Osteocyte (in vitro differentiated cells): ENCODE measurements at places on chromosomes 16 and 17. TPM values are rescaled to one million over a fixed set of nuclear protein-coding genes. Genes with fewer than 3 reads are reported as not detected.

DNA sequence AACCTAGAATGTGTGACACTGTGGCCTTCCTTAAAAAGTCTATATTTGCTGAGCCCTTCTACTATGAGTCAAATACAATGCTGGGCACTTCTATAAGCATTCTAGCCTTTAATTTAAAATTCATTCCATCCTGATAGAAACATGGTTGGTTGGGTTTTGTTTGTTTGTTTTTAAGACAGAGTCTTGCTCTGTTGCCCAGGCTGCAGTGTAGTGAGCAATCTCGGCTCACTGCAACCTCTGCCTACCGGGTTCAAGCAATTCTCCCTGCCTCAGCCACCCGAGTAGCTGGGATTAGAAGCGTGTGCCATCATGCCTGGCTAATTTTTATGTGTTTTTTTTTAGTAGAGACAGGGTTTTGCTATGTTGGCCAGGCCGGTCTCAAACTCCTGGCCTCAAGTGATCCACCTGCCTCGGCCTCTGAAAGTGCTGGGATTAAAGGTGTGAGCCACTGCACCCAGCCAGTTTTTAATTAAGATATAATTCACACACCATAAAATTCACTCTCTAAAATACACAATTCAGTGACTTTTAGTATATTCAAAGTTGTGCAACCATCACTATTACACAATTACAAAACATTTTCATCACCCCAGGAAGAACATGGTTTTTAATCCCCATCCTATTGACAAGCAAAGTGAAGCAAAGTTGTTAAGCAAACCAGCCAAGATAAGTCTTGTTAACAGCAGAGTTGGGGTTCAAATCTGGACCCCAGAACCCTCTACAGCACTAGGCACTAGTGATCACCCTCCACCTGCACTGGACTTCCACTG is 42.8 kb downstream of the CMTM4 start:
- DNase-seq = no peak

GRCh38 chr17:8946476-8946875 is 19.0 kb downstream of the PIK3R5 start:
- DNase-seq = peak; percentile 57

GRCh38 chr16:4830408-4830807 is 16.7 kb downstream of the GLYR1 start:
- no peak for DNase-seq

DNA sequence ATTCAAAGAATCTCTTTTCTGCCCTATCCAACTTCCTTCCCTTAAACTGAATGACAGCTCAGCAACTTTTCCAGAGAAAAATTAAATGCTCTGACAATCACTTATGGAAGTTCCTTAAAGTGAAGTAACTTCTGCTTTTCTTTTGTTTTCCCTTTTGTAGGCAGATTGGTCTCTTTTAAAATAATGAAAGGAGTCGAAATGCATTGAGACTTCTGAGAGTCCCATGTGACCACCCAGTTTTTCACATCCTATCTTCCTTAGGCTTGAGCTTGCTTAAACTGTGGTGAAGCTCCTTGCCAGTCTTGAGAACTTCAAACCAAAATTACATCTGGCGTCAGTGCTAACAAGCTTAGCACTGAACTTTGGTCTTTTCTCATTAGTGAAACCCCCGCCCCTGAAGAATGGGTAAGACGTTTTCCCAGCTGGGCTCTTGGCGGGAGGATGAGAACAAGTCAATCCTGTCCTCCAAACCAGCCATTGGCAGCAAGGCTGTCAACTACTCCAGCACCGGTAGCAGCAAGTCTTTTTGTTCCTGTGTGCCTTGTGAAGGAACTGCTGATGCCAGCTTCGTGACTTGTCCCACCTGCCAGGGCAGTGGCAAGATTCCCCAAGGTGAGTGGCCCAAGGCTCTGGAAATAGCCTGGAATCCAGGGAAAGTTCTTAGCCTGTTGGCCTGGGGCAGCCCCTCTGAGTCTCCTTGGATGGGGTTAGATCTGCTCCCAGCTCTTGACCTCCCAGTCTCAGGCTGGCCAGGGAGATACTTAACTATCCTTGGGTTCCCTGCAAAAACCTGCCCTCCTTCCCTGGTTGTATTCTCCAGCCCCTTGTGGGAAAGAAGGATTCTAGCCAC is 1.2 kb downstream of the TMEM106A start:
- no peak for DNase-seq

DNA sequence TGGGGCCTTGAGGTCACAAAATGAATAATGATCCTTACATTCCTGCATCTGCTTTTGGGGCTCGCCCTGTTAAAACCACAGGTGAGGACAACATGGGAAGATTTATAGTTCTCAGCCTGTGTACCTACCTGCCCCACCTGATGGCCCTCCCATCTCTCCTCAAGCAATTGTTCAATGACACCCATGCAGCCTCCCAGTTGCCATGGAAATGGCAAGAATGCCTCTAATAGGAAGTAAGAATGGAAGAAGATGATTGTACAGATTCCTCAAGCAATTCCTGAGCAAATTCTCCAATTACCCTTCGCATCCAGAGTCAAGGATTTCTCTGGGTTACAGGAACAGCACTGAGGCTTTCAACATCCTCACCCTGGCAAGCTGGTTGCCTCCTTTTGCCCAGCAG is 78.6 kb upstream of the CCL2 start:
- DNase-seq = no peak

DNA sequence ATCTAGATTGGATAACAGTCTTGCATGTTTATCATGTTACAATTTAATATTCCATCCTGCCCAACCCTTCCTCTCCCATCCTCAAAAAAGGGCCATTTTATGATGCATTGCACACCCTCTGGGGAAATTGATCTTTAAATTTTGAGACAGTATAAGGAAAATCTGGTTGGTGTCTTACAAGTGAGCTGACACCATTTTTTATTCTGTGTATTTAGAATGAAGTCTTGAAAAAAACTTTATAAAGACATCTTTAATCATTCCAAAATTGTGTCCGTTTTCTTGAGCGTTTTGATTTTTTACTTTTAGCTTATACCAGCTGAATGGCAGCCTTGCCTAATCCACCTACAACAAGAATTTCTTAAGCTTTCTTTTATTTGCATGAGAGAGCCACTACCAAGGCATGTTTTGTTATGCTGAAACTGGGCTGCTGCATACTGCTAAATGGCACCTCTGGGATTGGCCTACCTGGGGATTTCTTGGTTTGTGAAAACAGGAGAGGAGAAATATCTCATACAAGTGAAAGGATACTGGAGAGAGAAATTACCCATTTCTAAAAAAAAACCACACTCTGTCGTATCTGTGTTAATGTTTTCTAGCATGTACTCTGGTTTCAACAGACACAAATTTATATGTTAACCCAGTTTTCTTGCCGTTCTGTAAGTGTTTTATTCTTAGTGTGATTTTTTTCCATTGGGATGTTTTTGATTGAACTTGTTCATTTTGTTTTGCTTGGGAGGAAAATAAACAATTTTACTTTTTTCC is 52.2 kb downstream of the TUBD1 start:
- peak; percentile 17 for DNase-seq

The APOH gene
- not detected in 2 replicates for total RNA-seq

The BCO1 gene
- total RNA-seq = not detected in 2 replicates
